ENCODE measurements at places on chromosomes 6 and 20. TPM values are rescaled to one million over a fixed set of nuclear protein-coding genes. Genes with fewer than 3 reads are reported as not detected.

Gene CLIC5
- 208 TPM for polyA plus RNA-seq

GRCh38 chr20:41183831-41184230 lies 46.5 kb downstream of the PLCG1 start:
- no peak for DNase-seq

GRCh38 chr20:6108330-6108729 lies 14.5 kb downstream of the FERMT1 start:
- DNase-seq = no peak

Gene ELOVL4
- 3.7 TPM for polyA plus RNA-seq

Gene PHIP
- 51.8 TPM for polyA plus RNA-seq

DNA sequence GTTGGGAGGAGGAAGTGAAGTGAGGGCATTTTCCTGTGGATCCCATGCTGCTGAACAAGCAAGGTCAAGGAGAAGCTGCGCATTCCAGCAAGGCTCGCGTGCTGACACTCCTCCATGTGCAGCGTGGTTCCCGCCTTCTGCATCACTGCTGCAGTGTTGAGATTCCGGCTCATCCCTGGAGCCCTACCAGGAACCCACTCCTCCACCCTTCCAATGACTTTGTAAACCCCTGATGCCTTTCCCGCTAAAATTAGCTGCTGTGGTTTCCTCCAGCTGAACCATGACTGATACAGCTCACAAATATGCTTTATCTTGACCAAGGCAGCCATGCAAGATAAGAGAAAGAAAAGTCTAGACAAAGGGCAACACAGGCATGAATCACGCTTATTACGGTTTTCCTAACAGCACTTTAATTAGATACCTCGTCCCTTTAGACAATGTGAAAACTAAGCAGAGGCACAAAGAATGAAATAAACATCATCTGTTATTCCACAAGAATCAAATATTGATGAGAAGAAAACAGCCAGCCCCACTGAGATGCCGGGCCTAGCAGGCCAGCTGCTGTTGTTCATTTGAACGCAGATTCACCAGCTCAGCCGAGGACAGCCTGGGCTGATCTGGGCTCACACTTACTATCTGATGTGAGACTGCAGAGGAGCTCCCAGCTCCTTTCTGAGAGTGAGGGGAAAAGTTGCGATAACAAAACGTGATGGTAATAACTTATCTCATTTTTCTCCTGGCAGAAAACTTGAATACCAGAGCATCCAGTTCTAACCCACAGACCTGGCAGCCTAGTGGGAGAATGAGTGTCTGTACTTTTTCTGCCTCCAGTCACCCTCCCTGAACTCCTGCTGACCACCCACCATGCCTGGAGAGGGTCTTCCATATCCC lies 14.2 kb upstream of the BNIP5 start:
- DNase-seq = no peak

- no peak for DNase-seq
Measured at GRCh38 chr6:6875818-6876470, 231.8 kb upstream of the RREB1 start.

GRCh38 chr6:2993755-2994317 lies 5.9 kb upstream of the NQO2 start:
- no peak for DNase-seq

- DNase-seq = peak; percentile 43
Measured at GRCh38 chr6:40630051-40630450, 42.9 kb upstream of the LRFN2 start.

Gene RSPO4
- polyA plus RNA-seq = 1.9 TPM

DNA sequence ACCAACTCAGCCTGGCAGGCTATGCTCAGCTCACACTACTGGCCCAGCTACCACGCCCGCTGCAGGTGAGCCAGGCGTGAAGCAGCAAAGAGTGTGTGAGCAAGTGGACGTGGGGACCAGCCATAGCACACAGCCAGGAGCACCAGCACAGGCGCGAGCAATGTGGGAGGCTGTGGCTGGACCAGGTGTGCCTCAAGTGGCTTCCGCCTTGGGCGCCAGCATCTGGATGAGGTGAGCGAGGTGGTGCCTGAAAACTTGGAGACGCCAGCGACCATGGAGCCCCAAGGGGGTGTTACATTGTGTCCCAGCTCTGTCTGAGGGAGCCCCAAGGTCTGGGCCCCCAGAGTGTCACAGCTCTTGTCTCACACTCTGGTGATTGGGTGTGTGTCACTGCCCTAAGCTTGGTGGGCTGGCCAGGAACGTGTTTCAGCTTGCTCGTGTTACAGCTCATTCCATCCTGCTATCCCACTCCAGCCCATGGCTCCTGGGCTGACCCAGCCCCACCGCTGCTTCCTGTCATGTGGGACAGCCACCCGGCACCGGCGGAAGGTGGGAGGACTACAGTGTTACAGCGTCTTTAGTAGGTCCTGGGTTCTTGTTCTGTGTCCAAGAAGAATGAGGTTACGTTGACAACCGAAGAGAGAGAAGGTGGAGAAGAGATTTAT lies 508.0 kb upstream of the MMS22L start:
- no peak for DNase-seq
